Cerebellar cortex (tissue), 1 donor: ENCODE measurements at places on chromosomes 11 and 22.
A peak's percentile ranks its signal among the peaks of the same experiment; 100 is the strongest.

GRCh38 chr11:10818594-10818993, 9.9 kb upstream of the EIF4G2 start:
- DNase-seq = no peak

DNA sequence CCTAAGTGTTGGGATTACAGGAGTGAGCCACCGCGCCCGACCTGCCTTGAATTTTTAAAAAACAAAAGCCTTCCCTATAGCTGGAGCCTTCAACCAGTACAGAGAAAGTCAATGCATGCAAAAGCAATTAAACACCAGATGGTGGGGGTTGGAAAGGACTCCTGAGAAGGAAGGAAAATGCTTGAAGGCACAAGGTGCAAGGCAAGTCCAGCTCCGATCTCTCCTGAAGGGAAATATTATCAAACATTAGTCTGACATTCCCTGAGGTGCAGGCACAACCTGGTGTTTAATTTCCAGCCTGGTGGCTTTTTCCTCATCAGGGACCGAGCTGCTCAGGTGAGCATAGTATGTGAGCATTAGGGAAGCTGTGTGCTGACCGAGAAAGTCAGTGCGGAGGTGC, 12.9 kb upstream of the RAPSN start:
- peak; percentile 68 for DNase-seq

GRCh38 chr22:39283322-39284141, 35.9 kb downstream of the RPL3 start:
- no peak for DNase-seq

GRCh38 chr22:39502789-39503409, 809 bp downstream of the MIEF1 start:
- DNase-seq = no peak

DNA sequence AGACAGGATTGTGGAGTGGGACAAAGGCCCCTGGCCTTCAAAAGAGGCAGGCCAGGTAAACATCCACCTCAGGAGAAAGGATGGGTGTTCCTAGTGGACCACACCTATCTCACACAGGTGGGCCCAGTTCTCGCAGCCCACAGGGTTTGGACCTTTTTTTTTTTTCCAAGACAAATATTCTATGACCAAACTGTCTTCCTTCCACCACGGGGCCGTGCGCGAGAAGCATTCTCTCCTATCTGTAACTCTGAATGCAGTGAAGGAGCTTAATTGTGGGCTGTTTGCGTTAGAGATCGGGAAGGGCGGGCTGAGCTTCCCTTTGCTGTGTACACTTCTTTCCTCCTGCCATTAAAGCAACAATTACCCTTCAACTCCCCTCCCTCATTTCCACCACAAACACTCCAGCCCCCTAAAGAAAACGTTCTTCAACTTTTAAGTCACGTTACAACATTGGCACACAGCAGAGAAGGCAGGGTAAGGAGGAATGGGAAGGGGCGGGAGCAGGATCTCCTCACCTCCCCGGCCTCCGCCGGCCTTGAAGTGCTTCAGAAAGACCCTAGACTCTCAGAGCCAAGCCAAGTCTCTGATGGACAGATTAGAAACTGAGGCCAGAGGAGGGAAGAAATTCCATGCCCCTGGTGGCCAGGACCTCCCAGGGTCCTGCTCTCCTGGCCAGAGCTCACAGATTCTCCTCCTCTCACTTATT, 238.4 kb downstream of the BUD13 start:
- DNase-seq = no peak

DNA sequence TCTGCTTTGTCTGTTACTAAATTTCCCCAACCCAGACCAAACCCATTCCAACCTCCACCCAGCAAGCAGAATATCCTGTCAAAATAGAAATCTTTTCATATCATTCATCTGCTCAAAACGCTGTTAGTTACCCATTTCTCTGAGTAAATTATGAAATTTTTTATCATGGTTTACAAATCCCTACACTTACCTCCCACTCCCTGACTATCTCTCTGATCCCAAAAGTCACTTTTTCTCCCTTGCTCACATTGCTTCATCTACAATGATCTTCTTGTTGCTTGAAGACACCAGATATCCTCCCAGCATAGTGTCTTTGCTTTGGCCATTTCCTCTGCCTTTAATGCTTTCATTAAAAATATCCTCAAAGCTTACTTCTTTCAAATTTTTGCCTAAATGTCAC, 195.5 kb upstream of the CTSC start:
- DNase-seq = no peak

DNA sequence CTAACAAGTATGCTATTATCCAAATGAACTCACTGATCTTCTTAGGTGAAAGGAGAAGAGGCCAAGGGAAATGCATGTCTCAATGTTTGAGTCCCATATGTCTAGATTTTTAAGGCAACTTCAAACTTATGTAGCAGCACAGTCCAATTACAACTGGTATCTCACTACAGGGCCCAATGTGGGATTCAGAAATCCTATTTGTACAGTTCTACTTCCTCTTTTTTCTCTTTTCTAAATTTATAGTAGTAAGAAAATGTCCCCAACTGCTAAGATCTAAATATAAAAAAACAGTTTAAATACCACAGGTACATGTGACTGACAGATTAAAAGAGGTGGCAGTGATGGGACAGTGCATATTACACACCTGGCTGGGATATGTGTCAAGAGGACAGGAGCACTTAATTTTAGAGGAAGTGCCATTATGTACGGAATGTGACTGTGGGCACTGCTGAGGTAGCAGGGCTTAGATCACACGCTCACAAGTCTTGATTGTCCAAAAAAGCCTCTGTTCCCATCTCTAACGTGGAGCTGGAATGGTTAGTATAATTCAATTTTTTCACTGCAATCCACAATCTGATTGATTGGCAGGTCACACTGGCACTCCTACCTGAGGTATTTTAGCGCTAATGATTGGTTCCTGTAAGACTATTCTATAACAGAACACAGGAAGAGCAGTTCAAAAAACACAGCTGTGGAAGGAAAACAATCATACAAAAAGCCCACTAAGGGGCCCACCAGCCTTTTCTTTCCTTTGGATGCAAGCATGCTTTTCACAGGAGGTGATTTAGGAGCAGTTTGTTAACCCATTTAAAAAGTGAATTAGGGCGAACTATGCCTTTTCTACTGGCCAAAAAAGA, 34.6 kb downstream of the APOL5 start:
- DNase-seq = no peak

- DNase-seq = no peak
Measured at GRCh38 chr22:42326801-42327200, 56.3 kb upstream of the TCF20 start.

GRCh38 chr22:21766691-21767462, 31.3 kb upstream of the YPEL1 start:
- no peak for DNase-seq

DNA sequence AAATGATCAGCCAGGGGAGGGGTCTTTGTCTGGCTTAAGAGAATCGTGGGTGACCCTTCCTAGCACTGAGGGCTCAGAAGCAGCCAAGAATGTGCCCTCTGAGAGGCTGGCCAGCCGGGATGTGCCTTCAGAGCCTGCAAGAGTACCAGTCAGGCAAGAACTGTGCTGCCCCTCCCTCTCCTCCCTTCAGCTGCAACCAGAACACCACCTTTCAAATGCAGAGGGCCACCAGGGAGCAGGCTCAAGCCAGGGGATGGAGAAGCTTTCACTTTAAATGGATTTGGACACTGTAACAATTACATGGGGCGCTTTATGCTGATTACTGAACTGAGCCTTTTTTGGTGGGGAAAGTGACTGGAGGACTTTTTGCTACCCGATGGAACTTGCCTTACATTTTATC, 44.9 kb upstream of the TENM4 start:
- DNase-seq = no peak

DNA sequence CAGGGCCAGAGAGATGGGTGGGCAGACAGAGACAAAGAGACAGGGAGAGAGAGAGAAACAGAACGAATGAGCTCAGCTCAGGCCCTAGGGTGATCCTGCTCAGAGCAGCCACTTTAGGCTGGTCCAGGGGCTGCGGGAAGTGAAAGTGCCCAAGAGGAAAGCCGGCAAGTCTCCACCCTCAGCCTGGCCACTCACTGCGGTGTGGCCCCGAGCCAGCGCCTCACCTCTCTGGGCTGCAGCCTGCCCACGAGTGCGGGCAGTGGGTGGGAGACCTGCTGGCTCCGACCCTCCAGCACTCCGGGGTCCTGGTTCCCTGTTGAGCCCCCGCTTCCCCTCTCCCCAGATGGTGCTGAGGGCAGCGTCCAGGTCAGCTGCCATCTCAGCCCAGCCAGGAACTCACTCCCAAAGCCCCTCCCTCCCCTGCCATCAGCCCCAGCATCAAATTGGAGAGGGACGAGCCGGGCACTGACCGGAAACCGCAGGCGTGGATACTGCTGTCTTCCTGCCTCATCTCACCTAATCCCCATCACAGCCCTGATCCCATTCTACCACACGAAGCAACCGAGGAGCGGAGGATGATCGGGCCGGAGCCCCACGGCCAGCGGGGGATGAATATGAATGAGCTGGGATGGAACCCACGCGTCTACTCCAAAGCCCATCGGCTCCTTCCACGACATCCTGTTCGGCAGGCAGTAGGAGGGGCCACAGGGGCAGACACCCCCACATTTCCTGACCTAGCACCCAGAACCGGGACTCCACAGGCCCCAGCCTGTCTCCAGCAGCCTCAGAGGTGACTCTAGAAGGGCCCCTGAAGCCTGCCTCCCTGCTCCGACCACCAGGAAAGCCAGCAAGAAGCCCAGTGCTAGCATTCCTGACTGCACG, 16.9 kb downstream of the ELFN2 start:
- no peak for DNase-seq

- DNase-seq = peak; percentile 22
Measured at GRCh38 chr22:29916007-29916544, 33.1 kb downstream of the MTMR3 start.
